ENCODE measurements at places on chromosomes 5 and 9.

DNA sequence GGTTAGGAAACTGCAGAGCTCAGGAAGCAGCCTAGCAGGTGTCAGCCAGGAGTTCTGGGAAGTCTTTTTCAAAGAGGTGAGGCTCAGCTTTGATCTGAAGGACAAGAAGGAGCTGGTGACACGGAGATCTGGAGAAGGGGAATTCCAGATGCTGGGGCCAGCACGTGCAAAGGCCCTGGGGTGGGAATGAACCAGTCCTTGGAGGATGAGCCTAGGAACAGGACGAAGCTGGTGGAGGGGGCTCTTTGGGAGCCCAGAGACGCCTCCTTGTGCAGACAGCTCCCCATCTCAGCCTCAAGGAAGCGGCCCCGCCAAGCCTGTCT is 15.2 kb upstream of the RNU6ATAC start:
- no peak for DNase-seq

GRCh38 chr5:14105718-14106410 is 37.3 kb upstream of the TRIO start:
- peak; percentile 97 for DNase-seq

DNA sequence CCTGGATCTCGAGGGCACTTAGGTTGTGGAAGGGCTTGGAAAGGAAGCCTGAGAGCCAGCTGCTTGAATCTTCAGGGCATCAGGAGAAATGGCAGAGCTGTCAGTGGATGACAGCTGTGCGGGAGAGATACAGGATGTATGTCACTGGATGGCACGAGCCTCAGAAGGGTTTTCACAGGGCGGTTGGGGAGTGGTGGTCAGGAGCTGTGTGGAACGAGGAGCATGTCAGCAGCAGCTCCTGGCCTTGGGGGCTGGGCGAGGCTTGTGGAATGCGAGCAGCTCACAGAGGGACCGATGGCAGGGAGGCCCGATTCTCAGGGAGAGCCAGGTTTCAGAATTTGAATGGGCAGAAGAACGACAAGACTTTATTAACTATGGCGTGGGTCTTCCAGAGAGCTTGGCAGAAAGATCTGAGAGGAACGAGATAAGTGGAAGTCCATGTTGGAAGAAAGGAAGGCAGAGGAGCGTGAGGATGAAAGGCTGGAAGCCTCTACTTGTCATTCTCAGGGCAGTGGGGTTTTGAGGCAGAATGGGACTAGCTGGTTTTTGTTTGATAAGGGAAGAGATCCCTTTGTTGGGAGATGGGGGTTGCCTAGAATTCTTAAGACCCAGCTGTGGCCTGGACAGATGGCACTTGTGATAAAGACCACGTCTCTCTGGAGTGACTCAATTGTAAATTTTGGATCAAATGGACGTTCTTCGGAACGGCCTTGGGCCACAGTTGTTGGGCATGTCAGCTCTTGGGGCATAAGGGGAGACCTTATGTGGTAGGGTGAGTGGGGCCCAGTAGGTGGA is 60.3 kb downstream of the SNX30 start:
- no peak for DNase-seq

DNA sequence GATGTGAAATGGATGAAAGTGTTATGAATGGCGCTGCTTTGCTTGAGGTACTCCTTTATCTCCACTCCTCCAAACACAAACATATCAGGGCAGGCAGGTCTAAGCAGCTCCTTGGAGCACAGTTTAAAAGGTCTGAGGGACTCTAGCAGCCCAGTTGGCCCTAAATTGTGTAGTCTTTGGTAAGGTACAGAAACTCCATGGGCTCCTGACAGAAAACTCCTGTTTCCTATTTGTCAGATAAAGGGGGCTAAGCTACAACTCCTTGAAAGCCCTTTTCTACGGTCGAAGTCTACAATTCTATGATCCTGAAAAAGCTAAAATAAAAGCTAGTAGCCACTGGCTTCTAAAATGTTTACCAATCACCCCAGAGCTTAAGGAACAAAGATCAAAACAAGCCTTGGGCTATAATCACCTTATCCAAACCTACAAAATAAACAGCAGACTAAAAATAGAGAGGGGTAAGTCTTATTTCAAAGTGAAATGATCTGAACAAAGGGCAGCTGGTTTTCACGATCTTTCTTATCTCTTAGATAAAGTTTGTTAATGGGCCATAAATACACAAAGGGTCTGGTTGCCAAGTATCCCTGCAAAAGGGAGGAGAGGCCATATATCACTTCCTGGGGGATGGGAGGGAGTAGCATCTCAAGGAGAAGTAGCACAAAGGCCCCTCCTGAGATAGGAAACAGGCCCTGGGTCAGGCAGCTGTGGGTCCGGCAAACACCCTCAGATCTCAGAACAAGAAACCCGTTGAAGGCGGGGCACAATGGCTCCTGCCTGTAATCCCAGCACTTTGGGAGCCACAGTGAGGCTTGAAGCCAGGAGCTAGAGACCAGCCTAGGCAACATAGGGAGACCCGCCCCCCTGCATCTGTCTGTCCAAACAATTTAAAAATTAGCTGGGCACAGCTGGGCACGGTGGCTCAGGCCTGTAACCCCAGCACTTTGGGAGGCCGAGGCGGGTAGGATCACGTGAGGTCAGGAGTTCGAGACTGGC is 28.3 kb upstream of the DENND4C start:
- no peak for DNase-seq

GRCh38 chr5:54249210-54250028 is 61.0 kb downstream of the ARL15 start:
- DNase-seq, result peak; percentile 53

GRCh38 chr9:33455945-33456344 is 8.6 kb upstream of the AQP3 start:
- no peak for DNase-seq
